Progenitor cell of endocrine pancreas (in vitro differentiated cells): ENCODE measurements at places on chromosomes 3 and 15.

DNA sequence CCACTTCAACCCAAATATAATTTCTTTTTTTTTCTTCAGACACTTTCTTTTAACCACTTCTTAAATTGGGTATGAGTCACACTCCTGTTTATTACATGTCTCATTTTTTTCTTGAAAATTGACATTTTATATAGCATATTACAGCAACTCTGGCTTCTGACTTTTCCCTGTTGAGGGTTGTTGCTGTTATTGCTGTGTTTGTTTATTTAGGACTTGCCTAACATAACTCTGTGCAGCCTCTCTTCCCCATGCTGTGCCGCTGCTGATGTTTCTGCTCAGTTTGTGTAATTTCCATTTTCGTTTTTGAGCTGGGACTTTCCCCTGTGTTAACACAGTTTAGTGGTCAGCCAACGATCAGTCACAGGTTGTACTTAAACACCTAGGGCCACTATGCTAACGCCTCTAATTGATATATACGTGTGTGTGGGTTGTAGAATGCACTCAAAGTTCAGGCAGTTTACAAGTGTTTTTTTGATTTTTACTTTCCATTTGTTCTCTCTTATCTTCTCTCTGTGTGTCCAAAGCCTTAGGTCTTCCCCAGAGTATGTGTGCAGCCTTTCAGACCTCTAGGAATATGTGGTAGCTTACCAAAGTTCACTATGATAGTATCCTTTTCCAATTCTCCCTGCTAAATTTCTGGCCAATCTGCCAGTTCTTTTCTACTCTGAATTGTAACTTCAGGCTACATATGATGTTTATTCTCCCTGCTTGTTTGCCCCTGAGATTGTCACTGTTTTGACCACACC lies 337.2 kb downstream of the ZBTB20 start:
- DNase-seq = no peak

- DNase-seq = no peak
Measured at GRCh38 chr3:66452303-66453011, 48.4 kb downstream of the LRIG1 start.

DNA sequence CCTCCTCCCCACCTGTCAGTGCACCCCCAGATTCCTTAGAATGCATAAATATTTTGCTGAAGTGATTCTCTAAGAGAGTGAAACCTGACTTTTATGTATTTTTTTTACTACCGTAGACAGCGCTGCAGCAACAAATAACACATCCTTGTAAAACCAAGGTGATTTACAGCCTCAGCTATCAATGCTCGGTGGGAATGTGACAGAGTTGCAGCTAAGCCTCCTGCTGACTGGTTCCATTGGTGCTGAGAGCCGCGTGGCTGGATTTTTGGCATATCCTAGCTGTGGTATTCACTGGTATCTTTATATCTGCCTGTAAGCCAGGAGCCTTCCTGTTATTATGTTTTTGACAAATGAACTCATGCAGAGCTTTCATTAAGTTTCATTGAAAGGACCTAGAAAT lies 11.0 kb downstream of the FGD5 start:
- no peak for DNase-seq

DNA sequence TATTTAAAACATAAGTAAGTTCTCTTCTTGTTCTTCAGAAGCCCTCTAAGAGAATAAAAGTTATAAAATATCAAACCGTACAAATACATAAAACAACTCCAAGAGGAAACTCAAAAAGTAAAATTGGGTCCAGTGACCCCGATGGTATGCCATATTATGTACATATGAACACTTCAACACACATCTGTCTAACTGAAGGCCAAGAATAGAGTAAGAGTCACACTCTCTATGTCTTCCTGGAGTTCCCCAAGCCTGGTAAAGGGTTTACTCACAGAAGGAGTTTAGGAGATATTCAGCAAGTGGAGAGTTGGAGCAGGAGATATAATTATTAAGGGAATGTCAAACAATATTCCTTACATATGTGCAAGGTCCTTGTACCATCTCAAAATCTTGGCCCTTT lies 101.3 kb upstream of the EIF1B start:
- DNase-seq = no peak

DNA sequence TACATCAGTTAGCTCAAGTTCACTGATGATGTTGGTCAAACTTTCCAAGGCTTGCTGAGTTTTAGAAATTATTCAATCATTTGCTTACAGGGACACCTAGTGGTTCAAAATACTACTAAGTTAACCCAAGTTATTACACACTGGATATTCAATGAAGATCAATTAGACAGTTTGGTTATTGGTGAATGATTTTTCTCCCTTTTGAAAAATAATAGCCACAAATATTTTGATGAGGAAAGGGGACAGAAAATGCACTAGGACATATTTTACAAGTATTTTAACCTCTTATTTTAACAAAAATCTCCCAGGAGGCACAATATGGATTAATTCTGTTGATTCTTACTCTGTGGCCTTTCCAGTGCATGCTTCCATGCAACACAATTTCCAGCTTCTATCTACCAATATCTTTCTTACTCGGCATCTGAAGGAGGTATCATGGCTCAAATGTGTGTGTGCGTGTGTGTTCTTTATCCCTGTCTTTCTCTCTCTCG lies 20.1 kb upstream of the GOLGA6L2 start:
- DNase-seq = no peak

DNA sequence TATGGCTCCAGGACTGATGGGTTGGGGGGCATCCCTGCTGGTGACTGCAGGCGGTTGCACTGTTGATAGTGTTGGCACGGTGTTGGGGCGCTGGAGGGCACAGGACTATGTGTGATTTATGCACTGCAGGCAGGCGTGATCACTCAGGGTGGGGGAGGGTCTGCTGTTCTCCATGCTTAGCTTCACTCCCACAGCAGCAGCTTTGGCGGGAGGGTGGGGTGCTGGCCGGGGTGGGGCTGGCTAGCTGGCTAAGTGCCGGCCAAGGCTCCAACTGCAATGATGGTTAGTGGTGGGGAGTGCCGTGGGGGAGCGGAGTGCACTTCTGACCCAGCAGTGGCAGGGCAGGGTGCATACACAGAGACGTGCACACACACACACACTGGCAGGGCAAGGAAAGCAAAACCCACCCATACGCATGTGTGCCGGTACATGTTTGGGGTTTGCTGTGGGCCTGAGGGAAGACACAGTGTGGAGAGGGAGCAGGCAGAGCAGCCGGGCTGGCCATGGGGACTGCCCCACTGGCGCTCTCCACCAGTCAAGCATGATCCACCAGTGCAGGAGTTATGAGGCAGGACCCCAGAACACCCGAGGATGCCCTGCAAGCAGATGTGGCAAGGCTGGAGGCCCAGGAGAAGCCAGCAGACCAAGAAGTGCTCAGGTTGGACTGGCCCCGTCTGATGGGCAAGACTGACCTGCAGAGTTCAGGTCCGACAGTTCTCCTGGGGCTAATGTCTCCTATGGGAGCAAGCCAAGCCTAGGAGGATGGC lies 16.5 kb upstream of the FGF7 start:
- no peak for DNase-seq

DNA sequence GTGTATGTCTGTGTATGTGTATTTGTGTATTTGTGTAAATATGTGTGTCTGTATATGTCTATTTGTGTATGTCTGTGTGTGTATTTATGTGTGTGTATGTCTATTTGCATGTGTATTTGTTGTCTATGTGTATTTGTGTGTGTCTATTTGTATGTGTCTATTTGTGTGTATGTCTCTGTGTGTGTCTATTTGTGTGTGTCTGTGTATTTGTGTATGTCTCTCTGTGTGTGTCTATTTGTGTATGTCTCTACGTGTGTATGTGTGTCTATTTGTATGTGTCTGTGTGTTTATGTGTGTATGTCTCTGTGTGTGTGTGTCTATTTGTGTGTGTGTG lies 30.4 kb downstream of the PTH1R start:
- DNase-seq = no peak

DNA sequence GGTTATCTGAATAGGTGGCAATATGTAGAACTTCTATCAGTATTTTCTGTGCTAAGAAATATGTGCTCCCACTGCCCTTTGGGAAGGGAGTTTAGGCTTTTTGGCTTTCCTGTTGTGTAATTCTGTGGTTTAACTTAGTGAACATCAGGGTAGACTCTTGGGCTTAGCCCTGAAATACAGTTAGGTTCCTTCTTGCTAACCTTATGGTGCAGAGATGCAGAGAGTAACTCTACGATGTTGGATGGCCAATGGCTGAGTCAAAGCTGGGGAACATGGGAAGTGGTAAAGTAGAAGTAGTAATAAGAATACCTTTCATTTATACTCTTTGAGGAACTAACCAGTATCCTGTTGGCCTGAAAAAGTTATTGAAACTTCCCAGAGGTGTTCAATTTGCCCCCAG lies 80.8 kb upstream of the IL12A start:
- DNase-seq = no peak

DNA sequence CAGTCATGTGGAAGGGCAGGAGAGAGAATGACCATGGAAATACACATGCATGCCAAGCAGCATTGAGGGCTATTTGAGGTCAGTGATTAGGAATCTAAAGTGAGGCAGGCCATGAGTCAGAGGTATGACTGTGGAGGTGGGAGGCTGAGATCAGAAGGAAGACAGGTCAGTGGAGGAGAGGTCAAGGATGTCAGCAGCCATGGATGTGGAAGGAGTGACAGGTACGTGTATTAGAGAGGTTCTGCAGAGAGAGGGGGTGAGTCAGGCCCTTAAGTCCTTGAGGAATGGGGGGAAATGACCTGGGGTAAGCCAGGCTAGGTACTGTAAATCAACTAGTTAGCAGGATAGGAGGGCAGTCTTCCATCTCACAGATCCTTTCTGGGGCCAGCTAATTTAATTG lies 166.6 kb downstream of the ANO10 start:
- DNase-seq = no peak

GRCh38 chr3:41041899-41042298 lies 157.4 kb upstream of the CTNNB1 start:
- no peak for DNase-seq

- no peak for DNase-seq
Measured at GRCh38 chr3:160447544-160447943, 2.0 kb downstream of the TRIM59 start.

DNA sequence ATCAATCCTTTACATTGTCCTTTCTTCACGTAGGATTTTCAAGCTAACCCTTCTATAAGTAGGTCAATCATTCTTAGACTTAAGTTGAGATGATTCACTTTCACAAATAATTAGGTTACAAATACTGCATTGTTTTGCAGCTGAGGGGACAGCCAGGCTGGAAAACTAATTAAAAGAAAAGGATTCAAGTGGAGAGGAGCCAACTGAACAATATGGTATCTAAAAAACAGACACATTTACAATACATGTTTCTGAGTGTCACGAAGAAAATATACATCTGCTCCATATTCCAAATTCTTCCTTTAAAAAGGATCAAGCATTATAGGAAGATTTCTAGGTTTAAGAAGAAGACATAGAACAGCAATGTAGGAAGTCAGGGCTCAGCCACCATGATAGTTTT lies 70.2 kb downstream of the PEAK1 start:
- DNase-seq = no peak

DNA sequence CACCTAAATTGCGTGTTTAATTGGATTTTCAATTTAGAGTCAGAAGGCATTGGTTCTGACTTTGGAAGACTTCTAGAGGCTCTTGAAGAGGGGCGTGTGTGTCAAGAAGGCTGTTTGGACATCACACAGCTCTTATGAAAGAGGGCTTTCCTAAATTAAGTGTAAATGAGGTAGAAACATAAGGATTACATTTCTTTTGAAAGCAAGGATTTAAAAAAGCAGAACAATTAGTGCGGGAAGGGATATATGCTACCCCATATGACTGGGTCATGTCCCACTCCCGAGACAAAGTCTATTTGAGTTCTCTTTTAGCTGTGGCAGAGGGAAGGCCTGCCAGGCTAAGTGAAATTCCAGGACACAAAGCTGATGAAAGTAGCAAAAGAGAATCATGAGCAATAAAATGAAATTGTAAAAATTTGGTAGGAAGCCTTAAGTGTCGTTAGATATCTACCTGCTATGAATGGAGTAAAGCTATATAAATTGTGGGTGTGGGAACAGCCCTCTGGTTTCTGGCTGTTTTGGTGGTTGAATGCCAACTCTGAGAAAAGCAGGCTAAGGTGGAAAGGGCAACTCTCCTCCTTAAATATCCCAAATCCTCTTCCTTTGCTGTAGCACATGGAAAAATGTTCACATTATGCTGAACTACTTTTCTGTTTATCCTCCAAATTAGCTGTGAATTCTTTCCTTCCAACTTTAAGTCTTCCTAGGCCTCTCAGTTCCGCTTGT lies 100.6 kb upstream of the TSC22D2 start:
- DNase-seq = no peak

DNA sequence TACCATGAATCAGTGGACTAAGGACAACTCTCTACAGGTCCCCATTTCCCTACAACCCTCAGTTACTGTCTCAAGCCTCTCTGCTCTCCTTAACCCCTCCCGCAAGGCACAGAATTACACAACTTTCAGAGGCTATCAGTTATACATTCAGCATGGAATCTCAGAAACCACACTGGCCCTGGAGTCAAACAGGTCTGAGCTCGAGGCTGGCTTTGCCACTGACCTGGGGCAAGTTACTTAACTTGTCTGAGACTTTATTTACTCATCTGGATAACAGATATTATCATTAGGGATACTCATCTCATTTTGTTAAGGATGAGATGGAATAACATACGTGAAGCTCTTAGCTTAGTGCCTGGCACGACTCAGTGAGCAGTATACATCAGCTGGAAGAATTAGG lies 95.2 kb downstream of the WDR76 start:
- no peak for DNase-seq

GRCh38 chr15:41734079-41734478 lies 40.2 kb upstream of the MAPKBP1 start:
- DNase-seq = no peak
